ENCODE measurements at places on chromosomes 2 and 18.

GRCh38 chr2:164808776-164809175 is 32.8 kb downstream of the COBLL1 start:
- no peak for DNase-seq

GRCh38 chr2:220273082-220273481 is 645.7 kb downstream of the SLC4A3 start:
- no peak for DNase-seq

DNA sequence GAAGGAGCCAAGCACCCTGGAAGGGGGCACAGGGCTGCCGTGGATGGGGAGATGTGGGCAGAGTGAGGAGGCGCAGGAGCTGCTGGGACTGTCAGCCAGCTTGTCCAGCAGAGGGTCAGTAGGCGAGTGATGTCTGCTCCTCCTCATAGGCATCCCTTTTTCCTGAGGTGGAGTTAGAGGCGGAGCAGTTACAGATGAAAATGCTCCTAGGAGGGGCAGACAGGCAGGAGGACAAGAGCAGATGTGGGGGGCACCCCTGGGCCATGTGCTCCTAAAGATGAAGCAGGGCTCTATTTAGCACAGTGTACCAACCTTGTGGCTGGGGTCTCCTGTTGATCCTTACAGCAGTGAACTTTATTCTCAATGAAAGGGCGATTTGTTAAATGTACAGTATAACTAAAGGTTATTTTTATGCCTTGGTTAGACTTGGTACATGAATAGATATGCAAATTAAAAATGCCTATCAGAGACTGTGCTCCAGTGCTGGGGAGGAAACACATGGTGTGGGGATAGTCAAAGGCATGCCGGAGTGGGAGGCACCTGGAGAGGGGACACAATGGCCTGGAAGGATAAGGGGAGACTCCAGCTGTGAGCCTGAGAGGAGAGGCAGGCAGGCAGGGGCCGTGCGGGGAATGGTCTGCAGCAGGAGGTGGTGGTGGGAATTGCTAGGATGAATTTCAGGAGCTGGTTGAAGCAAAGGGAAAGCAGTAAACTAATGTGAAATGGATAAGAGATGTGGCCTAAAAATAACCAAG is 175.3 kb downstream of the CLIP4 start:
- DNase-seq = no peak

GRCh38 chr18:62781262-62781661 is 65.9 kb downstream of the PHLPP1 start:
- no peak for DNase-seq

DNA sequence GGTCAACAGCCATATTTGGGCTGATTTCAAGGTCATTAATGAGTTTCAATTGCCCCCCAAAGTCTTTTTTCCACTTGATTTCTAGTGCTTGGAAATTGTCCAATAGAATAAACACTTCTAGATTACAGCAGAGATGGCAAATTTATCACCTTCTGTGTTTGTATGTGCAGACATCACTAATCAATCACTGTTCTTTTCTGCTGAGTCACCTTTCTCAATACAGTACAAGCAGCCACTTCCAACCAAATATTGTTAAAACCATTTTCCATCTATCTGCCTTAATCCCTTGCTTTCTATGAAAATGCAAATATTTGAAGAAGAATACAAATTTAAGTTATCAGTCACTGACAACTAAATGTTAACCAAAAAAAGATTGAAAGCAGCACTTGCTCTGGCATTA is 40.2 kb upstream of the ZNF521 start:
- DNase-seq = no peak

GRCh38 chr2:6648596-6649247 is 217.0 kb downstream of the CMPK2 start:
- no peak for DNase-seq

All from cortex of kidney (tissue), 1 donor.